ENCODE measurements at places on chromosomes 5 and 9.

DNA sequence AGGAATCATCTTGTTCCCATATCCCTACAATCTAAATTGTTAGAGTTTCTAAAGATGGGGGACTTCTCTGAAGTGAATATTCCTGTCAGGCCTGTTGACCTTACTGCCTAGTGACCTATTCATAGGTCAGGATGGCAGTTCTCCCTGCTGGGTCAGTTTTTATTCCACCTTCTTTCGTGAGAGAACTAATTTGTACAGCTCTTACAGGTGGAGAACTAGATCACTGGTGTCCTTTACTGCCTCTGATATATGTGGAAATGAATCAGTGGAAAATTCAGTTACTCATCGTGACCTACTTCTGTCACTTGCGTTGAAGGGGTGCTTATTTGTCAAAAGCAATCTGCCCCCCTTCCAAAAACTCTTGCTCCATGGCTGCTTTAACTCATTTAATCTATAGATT, 164.9 kb downstream of the CD180 start:
- DNase-seq, result no peak

DNA sequence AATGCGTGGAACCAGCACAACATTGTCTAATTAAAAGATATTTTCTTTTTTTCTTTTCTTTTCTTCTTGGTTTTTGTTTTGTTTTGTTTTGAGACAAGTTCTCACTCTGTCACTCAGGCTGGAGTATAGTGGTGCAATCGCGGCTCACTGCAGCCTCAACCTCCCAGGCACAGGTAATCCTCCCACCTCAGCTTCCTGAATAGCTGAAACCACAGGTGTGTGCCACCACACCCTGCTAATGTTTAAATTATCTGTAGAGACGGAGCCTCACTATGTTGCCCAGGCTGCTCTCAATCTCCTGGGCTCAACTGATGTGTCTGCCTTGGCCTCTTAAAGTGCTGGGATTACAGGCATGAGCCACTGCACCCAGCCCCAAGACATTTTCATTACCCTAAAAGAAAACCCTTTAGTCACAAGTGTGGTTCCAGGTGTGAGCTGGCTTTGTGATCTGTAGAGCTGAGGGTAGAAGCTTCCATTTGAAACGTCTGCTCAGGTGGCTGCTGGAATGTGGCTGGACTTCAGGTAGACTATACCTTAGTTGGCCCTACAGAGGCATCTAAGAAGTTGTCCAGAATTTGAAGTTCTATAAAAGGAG, 19.1 kb upstream of the NEK6 start:
- DNase-seq, result no peak

GRCh38 chr5:6722015-6722414, 8.8 kb downstream of the TENT4A start:
- no peak for DNase-seq

GRCh38 chr5:122515709-122516431, 203.8 kb downstream of the SNCAIP start:
- DNase-seq, result no peak

DNA sequence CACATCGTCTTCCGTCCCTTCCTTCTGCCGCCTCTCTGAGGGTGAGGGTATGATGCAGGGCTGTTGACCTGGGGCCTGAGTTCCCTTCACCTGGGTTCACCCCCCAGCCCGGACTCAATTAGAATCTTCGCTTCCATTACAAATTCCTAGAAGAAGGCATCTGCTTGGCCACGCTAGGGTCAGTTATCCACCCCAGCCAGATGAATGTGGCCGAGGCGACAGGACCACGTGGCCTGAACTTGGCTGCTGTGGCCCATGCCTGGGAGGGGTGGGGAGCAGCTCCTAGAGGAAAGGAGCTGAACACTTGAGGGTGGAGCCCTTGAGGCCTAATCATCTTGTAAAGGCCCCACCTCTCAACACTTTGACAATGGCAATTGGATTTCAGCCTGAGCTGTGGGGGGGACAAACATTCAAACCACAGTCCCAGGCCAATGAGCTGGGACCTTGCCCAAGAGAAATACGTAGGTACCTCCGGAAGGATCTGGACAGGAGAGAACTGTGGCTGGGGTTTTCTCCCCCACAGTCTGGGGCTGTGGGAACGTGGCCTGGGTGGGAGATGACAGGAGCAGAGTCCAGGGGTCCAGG, 90.6 kb upstream of the ADAMTS2 start:
- no peak for DNase-seq

DNA sequence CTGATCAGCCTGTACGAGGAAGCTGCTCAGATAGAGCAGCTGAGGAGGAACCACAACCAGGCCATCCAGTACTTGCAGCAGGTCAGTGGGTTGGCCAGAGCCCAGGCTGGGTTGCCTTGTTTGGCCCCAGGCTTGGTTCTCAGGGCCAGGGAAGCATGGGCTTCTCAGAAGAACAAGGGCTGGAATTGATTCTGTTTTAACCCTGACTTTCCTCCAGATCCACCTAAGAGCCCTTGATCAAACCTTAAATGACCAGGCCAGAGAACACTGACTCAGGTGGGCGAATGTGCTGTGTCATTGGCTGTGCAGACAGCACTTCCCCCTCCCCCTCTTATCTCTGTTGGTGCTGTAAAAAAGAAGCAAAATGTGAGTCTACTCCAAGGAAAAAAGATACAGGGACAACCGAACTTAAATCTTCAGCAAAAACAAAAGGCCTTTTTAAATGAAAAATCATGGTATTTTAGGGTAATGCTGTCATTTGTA, 28.1 kb downstream of the TTC23L start:
- DNase-seq, result no peak

- DNase-seq, result no peak
These were observed 4.5 kb downstream of the LSM11 start for GRCh38 chr5:157747766-157748700.

GRCh38 chr9:89922099-89922498, 317.3 kb downstream of the GADD45G start:
- DNase-seq, result no peak

Data from stimulated activated CD8-positive, alpha-beta memory T cell treated with anti-CD3 and anti-CD28 coated beads, Interleukin-12 subunit alpha, Interleukin-12 subunit beta, amount 100 ng/mL, for 1 hour (primary cell).